Stimulated activated naive CD8-positive, alpha-beta T cell treated with anti-CD3 and anti-CD28 coated beads, Interleukin-15, Interleukin-2, amounts not matched to agents 100 U/mL and 50 U/mL, for 24 hours (primary cell): ENCODE measurements at places on chromosomes 6 and 20.

DNA sequence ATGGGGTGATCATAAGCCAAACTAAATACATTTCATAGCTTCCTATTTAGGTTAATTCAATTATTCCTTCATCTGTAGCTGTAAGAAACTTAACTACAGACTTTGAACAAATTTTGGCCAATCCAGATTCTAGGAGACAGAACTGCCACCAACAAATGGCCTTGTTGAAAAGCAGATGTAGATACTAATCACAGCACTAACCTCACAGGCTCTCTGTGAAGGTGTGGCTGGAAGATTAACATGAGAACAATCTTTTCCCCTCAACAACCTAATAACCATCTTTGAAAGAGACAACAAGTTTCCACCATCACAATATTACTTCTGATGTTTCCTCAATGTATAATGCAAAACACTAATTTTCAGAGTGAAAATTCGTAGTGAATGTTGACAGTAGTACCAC, 87.8 kb downstream of the SESN1 start:
- no peak for DNase-seq

GRCh38 chr6:158165919-158166416, 2.1 kb downstream of the SERAC1 start:
- DNase-seq: no peak

- DNase-seq: no peak
These were observed 129.5 kb downstream of the INSM1 start for GRCh38 chr20:20497242-20497978.

DNA sequence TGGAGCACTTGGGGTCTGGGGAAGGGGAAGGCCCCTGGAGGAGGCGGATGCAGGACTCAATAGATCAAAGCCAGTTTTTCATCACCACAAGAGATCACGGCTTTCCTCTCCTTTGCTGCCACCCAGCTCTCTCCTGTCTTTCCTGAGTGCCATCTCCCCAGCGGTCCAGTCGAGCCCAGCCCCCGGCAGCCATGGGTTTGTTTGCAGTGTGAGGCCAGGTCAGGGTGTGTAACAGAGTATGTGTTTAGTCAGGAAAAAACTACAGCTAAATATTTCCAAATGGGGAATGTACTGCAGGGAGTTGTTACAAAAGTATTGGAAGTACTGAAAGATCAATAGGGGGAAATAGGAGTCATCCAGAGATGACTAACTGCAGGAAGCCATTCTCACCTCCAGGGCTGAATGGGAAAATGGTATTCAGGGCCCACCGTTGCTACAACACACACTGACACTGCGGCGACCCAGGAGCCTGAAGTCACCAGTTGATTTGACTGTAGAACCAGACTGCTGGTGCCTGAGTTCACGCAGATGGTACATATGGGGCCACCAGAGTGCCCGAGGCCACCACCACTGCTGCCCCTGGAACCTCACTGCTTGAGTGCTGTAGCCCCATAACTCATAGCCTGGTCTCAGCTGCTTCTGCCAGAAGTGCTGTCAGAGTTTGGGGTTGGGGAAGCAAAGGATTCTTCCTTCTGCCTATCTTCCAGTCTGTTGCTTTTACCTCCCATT, 23.6 kb upstream of the FANCE start:
- DNase-seq: no peak

DNA sequence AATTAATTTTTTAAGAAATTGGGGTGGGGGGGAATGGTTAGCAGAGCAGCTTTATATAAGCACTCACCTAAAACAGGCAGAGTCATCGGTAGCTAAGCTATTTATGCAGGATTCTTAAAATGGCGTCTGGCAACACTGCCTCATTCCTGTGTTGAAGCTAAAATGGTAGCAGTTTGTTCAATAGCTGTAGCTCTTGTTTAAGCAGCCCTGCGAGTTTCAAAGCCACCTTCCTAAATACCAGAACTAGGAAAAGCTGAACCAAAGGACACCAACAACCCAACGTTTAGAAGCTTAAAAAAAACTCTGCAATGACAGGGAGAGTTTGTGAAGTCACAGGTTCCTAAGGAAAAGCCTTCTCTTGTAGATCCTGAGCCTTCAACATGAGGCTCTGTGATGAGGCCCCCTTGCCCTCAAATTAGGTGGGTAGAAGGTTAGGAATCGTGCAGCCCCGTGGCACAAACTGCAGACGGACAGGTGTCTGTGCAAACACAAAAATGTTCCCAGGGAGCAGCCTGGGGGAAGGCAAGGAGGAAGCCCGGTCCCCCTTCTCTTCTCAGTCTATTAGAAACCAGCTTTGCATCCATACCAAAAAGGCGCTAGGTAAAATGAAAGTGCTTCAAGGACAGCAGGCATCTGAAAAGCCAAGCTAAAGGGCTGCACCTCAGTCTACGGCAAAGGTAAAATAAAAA, 4.7 kb downstream of the ZMYND8 start:
- no peak for DNase-seq

GRCh38 chr20:58519940-58520712, 4.9 kb upstream of the APCDD1L start:
- no peak for DNase-seq

DNA sequence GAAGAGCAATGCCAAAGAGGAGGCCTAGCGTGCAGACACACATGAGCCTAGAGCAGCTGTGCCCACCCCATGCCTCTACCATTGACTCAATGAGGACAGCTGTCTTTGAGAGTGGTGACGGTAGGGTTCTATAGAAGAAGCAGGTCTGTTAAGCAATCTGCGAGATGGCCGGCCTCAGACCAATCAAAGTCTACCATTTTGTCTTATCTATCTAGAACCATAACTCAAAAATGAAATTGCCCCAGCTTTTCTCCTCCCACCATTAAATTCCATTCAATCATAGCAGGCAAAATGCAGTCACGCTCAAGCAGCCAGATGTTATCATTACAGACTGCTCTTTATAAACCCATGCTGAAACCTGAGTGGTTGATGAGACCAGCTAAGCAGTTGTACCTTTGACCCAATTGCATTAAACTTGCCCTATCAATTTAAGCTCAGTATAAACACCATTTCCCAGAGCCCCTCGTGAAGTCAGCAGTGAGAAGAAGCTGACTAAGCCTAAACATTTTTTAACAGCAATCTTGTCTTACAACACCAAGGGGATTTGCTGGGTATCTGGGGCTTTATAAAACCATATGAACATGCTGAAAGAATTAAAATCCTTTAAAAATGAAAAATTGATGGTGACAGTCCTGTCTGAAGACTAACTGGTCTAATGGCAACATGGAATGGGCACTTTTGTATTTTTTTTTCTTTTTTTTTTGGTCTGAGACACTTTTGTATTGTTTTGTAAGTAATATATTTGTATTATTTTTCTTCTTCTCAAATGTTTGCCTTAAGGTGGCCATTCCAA, 57.5 kb downstream of the FOXC1 start:
- no peak for DNase-seq

DNA sequence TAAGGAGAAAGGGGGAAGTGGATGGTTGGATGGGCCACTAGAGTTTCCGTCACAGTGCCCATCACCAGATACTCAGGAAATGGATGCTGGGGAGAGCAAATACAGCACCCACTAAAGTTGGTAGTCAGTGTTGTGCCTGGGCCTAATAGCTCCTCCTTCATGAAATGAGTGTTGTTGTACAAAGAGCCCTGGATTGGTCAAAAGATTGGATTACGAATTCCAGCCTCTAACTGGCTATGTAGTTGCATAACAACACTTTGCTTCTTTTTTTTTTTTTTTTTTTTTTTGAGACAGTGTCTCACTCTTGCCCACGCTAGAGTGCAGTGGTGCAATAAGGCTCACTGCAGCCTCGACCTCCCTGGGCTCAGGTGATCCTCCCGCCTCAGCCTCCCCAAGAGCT, 27.4 kb downstream of the KCNG1 start:
- DNase-seq: no peak

- DNase-seq: no peak
These were observed 22.4 kb downstream of the TMC2 start for GRCh38 chr20:2558581-2559278.

DNA sequence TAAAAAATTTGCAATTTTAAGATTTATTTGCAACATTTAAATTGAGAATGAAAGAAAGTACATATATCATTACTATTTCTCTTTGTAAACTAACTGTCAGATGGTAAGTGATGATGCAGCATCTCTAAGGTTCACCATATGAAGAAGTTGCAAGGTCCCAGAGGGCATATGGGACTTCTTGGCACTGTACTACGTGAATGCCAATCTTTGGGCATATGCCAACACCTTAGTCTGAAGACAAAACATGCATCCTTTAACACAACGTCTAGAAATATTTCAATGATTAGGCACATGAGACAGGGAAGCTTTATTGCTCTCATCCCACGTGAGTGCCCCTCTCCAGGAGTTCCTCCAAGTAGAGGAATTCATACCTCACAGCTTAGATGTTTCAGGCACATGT, 66.8 kb downstream of the CDK19 start:
- no peak for DNase-seq

DNA sequence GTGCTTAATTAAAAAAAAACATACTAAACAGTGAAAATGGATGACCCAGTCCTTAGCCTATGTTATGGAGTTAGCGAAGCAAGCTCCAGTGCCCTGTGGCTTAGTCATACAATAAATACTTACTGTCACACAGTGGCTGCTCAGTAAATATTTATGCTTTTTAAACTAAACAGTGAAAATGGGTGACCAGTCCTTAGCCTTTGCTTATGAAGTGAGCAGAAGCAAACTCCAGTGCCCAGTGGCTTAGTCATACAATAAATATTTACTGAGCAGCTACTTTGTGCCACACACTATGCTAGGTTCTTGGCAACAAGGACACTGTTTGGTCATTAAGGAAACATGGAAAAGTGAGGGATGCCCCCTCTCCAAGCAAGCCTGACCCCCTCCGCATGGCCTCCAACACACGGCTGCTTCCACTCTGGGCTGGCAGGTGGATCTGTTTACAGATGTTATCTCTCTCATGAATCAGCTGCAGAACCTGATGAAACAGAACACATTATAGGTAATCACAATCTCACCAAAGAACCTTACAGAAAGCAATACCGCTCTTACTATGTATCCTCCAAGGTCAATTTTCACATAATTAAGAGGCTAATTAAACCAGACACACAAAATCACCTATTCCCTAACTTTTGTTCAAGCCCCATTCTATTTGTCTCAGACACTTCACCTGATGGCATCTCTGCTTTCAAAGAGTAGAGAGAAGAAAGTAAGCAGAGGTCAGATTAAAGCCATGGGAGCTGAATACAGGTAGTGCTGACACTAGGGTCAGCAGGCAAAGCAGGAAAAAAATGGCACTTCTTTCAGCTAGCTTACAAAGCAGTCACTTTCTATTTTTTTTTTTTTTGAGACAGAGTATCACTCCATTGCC, 27.3 kb downstream of the CDK5RAP1 start:
- no peak for DNase-seq

DNA sequence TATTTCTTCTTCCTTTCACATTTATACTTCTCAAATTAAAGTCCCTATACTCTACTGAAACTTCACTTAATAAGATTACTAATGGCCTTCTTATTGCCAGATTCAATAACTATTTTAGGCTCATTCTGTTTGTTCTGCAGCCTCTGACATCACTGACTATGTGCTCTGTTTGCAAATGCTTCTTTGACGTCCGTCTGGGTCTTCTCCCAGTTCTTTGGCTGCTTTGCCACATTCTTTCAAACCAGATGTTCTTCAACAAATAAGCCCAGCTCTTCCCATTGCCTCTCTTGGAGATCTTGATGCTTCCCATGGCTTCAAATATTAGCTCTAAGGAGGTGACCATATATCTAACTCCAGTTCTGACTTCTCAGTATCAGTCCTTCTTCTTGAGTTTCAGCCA, 117.4 kb downstream of the BTBD9 start:
- DNase-seq: no peak

DNA sequence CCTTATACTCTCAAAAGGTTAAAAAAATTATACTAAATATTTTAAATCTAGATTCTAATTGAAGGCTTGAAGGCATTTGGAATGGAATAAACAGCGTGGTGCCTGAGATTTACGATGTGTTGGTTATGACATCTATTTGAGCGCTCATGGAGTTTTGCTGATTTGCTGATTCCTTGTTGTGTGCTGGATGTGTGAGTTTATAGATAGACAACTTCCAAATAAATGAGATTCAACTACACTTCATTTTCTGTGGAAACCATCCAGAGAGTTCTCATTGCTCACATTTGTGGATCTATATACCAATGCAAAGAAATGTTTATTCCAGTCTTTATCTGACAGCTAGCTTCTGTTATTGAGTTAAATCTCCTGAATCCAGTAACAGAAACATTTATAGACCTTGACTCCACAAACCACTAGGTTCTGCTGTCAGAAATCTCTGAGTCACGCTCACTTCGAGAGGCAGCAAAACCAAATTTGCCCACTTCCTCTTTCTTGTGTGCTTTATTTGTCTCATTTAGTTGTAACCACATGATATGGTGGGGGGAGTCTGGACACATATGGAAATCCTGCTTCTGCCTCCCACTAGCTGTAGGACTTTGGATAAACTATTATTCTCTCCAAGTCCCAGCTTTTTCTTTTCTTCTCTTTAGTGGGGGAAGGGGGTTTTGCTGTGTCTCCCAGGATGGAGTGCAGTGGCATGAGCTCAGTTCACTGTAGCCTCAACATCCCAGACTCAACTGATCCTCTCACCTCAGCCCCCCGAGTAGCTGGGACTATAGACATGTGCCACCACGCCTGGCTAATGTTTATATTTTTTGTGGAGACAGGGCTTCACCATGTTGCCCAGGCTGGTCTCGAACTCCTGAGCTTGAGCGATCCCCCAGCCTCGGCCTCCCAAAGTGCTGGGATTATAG, 54.5 kb downstream of the IPCEF1 start:
- DNase-seq: peak; percentile 35

- no peak for DNase-seq
These were observed 162.5 kb downstream of the DLL1 start for GRCh38 chr6:170128346-170128745.

GRCh38 chr6:45718131-45718530, 297.5 kb downstream of the CLIC5 start:
- no peak for DNase-seq

GRCh38 chr6:150735341-150735851, 130.1 kb upstream of the MTHFD1L start:
- no peak for DNase-seq

GRCh38 chr6:71153755-71154325, 134.8 kb upstream of the OGFRL1 start:
- no peak for DNase-seq

DNA sequence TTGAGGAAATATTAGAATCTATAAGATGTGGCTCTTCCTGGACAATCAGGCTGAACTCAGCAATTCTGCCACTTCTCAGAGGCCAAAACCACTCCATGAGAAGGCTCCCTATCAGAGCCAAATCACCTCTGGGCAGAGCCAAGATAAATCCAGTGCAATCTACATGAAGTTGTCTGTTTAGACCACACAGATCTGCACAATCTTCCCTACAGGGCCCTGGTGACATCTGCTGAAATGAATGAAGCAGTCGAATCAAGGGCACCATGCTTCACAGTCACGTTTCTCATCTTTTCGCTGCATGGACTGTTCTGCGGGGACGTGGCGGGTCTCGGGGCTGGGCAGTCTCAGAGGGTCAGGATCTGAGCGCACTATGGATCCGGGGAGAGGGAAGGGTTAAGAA, 60.1 kb upstream of the CD93 start:
- no peak for DNase-seq
